ENCODE measurements at places on chromosomes 11 and 22. TPM values are rescaled to one million over a fixed set of nuclear protein-coding genes. Genes with fewer than 3 reads are reported as not detected.

Gene ZBTB16
- 8.4 TPM for total RNA-seq

Gene SMC1B
- not detected for total RNA-seq

Gene OSM
- 0.25 TPM for total RNA-seq

Gene PATE4
- total RNA-seq = not detected

Gene IGSF22
- total RNA-seq = under 0.01 TPM

Gene MYO7A
- total RNA-seq = 0.49 TPM

Gene PKDREJ
- total RNA-seq = under 0.01 TPM

Gene CBLIF
- not detected for total RNA-seq

Gene MRPL21
- total RNA-seq = 31.0 TPM

Gene LRRC4C
- 63.4 TPM for total RNA-seq

Gene WT1
- total RNA-seq = not detected

Gene PAX6
- total RNA-seq = 17.0 TPM

Gene MS4A10
- total RNA-seq = not detected

Gene KIAA1671
- total RNA-seq = 7.4 TPM

Gene MSANTD2
- 18.7 TPM for total RNA-seq

Gene ASRGL1
- total RNA-seq = 24.6 TPM

Gene MIAT
- total RNA-seq = 87.3 TPM

Gene GGTLC3
- total RNA-seq = not detected

Gene TREH
- not detected for total RNA-seq

Gene MPEG1
- 1.7 TPM for total RNA-seq

Gene ZNF214
- total RNA-seq = 10.1 TPM

Gene DGCR6L
- total RNA-seq = 23.1 TPM

Gene DEFB131B
- total RNA-seq = not detected

Gene MFRP
- total RNA-seq = not detected

Gene NDUFC2
- 59.7 TPM for total RNA-seq

Data from temporal lobe (tissue), 4 donors.